NCI-H226 (cell line): ENCODE measurements at places on chromosomes 11 and 22.

- DNase-seq: no peak
Measured at GRCh38 chr22:18990355-18991137, 54.5 kb upstream of the PRODH start.

DNA sequence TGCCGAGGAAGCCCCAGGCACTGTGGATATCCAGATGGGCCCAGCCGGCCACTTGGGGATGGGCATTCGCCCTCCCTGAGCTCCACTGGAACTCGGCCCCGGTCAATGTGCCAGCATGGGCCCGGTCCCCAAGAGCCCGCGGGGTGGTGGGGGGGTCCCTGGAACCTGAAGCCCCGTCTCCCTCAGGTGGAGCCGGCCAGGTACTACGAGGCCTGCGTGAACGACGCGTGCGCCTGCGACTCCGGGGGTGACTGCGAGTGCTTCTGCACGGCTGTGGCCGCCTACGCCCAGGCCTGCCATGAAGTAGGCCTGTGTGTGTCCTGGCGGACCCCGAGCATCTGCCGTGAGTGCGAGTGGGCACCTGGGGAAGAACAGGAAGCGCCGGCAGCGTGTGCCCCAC is 21.2 kb downstream of the MUC5AC start:
- DNase-seq: no peak

DNA sequence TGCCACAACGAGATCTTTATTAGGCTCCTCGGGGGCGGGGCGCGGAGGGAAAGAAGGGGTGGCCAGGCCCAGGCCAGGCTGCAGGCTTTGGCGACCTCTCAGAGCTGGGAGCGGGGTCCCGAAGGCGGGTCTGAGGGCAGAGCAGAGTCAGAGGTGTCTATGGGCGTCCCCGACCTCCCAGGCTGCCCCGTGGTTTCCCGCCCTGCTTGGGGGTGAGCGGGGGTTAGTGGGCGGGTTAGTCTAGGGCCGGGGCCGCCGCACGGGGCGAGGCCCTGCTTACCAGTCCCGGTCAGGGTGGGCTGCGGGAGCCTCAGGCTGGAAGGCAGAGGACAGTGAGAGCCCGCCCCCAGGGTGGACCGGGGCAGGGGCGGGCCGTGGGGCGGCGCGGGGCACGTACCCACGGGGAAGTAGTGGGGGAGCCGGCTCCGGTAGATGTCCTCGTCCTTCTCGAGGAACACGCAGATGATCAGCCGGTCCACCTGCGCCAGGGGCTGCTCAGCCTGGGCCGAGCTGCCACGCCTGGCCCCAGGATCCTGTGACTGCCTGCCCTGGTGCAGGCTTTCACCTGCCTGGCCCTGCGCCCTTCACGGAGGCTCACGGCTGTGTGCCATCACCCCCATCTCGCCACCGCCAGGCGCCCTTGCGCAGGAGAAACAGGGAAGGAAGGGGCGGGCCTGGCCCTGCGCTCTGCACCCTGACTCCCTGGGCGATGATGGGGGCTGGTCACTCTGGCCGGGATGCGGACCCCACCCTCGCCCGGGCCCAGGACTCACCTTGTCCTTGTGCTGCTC is 12.5 kb downstream of the OTUB1 start:
- no peak for DNase-seq

- no peak for DNase-seq
Measured at GRCh38 chr11:297051-297585, 2.2 kb downstream of the IFITM5 start.

DNA sequence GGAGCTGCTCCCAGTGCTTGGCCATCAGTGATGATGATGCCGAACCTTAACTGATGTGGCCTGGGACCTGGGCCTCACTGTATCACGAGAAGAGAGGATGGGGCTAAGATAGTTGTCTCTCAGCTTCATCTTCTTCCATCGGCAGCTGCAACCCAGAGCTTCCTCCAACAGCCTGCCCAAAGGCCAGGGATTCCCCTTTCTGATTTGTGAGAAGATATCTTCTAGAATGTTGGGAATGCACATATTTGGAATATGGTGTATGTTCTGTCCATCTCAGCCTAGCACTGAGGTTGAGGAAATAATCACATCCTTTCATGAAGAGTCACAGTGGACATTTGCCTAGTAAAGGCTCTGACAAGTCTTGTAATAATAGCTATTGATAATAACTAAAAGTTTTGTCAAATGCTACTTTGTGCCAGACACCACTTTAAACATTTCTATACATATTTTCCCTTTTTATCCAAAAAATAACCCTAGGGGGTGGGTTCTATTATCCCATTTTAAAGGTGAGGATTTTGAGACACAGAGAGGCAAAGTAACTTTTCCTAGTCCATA is 73.1 kb downstream of the COMMD9 start:
- no peak for DNase-seq

- DNase-seq: no peak
Measured at GRCh38 chr22:49749885-49750510, 77.7 kb downstream of the BRD1 start.

DNA sequence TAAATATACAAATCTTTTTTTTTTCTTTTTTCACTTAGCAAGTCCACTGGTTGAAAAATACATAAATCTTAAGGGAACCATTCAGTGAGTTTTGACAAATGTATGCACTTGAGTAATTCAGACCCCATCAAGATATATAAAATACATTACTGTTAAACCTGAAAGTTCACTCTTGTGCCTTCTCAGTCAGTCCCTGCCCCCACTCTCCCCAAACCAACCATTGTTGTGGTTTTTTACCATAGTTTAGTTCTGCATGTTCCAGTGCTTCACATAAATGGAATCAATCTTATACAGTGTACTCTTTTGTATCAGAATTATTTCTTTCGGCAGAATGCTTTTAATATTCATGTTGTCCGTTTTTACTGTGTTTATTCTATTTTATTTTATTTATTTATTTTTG is 26.1 kb downstream of the RNF214 start:
- DNase-seq: no peak
